ENCODE measurements at places on chromosomes 5 and 9. TPM values are rescaled to one million over a fixed set of nuclear protein-coding genes. Genes with fewer than 3 reads are reported as not detected.
A peak's percentile ranks its signal among the peaks of the same experiment; 100 is the strongest.

GRCh38 chr5:109105631-109106267 is 304.0 kb downstream of the PJA2 start:
- DNase-seq = peak; percentile 20

Gene LRRC19
- not detected for total RNA-seq

GRCh38 chr5:43802119-43802518 is 199.1 kb downstream of the NNT start:
- no peak for DNase-seq

Gene IGFBPL1
- not detected for total RNA-seq

DNA sequence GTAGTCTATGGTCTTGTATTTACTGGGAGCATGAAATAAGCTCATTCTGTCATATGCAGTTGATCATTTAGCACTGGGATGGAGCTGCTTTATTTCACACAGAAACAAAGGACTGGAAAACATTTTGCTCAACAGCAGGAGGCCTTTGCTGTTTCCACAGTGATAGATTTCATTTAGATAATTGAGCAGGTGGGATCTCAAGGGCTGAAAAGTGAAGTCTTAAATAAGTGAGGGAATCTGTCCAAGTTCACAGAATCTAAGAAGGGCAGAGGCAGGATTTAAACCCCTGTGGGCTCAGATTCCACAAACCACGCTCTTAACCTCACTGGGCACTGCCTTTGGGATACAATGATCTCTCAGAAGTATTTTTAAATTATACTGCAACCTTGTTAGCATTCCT is 47.8 kb downstream of the PRLR start:
- no peak for DNase-seq

DNA sequence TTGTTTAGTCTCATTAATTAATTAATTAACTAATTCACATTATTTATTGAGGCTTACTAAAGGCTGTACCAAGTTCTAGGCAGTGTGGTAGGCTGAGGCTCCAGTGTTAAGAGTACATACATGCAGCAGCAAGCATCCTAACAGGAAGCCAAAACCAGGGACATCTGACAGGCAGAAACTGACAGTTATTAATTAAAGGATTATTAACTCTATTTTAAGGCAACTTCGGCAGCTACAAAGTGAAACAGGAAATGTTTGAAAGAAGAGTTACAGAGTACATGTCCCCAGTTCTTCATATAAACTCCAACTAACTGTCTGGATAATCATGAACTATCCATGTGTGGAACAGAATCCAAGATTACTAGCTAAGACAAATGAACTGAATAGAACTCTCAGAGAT is 39.3 kb upstream of the GABRB2 start:
- DNase-seq = no peak

Gene LURAP1L
- total RNA-seq = 12.7 TPM

DNA sequence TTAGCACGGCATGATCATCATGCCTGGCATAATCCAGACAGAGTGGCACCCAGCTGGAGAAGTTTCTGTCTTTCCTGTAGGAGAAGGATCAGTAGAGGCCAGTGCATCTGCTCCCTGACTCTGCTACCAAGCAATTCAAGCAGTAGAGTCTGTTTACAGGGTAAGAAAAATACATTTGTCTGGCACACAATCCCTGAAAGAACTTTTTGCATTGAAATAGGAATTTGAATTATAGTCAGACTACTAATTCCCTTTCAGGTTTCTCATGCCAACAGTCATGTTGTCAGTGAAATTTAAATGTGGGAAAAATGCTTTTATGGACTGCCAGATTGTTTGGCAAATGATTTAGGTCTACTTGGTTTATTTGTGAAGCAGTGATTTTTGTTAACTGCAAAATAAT is 125.6 kb downstream of the RAB3C start:
- DNase-seq = no peak

DNA sequence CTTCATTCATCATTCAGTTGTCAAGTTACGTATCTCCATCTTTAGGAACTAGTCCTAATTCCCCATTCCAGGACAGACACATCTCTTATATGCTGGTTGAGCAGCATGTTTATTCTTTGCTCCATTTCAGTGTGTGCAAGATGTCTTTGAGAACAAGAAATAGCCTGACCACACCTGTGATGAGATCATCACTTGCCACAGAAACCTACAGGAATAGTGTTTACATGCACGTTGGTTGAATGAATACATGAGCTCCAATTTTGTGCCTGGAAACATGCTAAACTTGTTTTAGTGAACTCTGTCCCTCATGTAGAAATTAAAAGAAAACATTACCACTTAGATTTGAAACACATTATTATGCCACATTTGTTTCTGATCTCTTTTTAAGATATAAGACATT is 489.1 kb downstream of the CDH18 start:
- DNase-seq = no peak

Gene LMX1B
- 0.60 TPM for total RNA-seq

- DNase-seq = no peak
Measured at GRCh38 chr5:75736273-75736672, 19.0 kb upstream of the POC5 start.

DNA sequence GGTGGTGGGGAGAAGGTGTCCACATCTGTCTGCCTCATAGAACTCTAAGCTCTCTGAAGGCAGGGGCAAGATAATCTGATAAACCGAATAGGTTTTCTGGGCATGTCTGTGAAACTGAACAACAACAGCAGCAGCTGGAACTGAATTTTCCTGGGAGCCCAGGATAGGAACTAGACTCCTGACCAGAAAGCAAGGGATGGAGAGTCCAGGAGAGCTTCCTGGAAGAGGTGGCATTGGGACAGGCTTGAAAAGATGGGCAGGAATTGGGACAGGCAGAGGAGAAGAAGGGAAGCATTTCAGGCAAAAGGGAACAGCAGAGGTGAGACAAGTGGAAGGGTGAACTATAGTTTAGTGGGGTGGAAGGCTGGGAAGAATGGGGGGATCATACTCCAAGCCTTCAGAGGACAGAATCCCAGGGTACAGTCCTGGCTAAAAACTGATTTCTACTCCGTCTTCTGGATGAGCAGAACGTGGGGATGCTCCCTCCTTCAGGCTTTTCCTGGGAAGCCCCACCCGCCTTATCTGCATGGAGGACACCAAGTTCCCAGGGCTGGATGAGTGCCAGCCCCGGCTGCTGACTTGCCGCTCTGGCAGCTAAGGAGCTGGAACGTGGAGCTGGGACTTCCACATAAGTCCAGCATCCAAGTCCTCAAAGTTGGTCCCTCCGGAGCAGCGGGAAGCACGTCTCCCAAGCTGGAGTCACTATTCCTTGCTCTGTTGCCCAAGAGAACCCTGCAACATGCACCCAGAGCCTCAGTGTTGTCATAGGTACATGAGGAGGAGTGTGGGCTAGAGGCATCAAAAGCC is 13.9 kb upstream of the KIF12 start:
- DNase-seq = peak; percentile 70

Data from tibial nerve (tissue), 4 donors.